Fibroblast of skin of right biceps (primary cell): ENCODE measurements at places on chromosomes 11 and 22.

- no peak for DNase-seq
These were observed 752 bp downstream of the MUC2 start for GRCh38 chr11:1075341-1075911.

DNA sequence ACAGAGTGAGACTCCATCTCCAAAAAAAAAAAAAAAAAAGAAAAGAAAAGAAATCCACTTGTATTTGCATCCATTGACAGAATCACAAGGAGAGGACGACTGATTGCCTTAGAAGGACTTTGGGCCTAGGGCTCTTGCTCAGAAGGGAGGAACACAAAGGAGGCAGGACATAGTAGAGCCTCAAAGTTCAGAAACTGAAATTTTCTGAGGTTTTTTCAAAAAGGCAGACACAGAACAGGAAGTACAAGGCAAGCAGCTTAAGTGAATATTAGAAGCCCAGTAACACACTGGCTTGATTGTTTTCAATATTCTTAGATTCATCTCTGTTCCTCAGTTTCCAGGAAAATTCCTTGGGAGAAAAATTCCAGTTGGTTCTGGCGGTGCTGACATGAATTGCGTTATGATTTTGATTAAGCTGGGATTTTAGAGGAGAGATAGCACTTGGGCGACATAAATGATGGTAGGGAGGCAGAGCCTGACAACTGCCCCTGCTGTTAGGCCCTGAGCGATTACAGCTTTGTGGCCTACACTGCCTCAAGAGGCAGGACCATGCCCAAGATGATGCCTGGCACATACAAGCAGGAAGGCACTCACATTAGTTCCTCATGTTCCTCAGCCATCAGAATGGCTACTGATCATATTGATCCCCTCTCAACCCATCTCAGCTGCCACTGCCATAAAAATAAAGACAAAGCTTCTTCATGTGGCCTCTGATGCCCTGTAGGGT, 15.3 kb downstream of the CLPB start:
- DNase-seq, result no peak

DNA sequence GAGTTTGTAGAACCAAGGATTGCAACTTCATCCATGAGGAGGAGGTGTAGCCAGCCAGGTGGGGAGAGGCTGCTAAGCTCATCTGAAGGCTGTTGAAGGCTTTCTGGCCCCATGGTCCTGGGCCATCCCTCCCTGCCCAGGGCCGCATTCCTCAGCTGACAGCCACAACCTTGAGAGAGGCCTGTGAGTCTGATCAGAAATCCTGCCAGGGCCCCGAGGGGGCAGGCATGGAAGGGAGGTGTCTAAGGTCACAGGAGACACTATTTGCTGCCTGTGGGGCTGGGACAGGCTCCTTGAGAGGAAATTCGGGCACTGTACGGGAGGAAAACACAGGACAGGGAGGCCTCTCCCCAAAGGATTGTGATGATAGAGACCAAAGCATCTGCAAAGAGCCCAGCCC, 88.1 kb upstream of the IGLL5 start:
- DNase-seq, result no peak

- peak; percentile 58 for DNase-seq
These were observed 148.1 kb downstream of the DYNC2H1 start for GRCh38 chr11:103257360-103257759.

DNA sequence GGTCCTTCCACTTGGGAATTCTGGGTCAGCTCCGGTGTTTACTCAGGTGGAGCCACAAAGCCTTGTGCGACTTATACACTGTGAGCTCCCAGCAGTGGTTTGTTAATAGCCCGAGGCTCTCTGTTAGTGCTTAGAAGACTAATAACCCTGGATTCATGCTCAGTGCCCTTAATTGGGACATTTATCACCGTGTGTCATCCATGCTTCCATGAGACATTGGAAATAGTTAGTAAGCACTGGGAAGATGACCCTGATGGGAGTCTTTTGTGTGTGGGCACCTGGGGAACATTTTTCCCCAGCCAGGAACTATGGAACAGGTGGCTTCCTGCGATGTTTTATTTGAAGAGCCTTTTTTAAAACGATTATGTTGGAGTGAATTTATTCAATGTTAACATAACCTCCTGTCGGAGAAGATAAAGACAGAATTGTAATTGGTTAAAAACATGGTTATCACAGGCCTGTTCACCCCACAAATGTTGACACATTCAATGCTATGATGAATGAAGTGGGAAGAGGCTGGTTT, 188.9 kb downstream of the MYO18B start:
- DNase-seq, result no peak

- DNase-seq, result no peak
These were observed 17.0 kb upstream of the FXYD2 start for GRCh38 chr11:117841551-117842031.

- DNase-seq, result peak; percentile 83
These were observed 109.4 kb downstream of the GRIA4 start for GRCh38 chr11:105719073-105719822.

DNA sequence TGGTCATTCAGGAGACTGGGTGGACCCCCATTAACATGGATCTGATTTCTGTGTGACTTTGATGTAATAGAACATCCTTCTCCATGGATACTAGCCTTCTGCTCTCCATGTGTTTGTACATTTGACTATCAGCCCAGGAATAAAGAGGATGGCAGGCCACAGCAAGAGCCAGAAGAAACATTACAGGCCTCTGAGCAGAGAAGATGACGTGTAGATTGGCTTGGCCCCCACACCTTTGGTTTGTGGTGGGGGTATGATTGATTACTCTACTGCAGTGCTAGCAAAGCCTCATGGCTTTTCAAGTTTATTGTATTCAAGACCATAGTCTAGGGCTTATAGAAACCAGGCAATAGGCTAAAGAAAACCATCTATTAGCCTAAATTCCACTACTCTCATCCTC, 77.0 kb downstream of the GRAMD1B start:
- DNase-seq, result peak; percentile 33

GRCh38 chr11:130475426-130476053, 27.1 kb downstream of the ADAMTS15 start:
- DNase-seq, result no peak

DNA sequence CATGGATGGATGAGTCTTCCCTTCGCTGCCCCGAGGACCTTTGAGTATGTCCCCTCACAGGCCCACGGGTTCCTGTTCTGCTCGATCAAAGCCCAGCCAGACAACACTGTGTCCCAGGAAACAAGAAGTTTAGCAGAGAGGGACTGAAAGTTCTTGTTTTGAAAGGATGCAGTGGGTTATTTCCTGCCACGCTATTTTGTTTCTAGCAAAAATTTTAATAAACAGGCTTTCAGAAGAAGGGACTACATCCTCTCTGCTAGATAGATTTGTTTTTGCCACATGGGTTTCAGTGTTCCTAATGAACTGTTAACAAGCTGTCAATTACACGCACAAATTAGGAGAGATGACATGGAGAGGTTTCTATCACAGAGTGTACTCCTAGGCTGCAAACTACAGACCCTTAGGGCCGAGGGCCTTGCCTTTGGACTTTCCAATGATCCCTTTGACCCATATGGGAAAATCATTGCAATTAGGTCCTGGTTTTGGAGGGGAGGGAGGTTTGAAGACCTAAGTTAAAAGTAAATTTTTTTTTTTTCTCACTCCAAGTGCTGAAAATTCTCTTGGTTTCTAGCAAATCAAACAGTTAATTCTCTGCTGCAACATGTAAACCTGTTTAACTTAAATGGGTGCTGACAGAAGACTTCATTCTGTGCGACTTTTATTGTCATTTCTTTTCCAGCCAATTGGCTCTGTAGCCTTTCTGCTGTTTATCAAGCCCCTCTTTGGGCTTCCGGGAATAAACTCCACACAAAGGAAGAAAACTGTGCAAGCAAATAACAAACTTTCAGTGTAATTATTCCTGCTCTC, 81.4 kb downstream of the RCN1 start:
- no peak for DNase-seq
